ENCODE measurements at places on chromosomes 2 and 18. TPM values are rescaled to one million over a fixed set of nuclear protein-coding genes. Genes with fewer than 3 reads are reported as not detected.

DNA sequence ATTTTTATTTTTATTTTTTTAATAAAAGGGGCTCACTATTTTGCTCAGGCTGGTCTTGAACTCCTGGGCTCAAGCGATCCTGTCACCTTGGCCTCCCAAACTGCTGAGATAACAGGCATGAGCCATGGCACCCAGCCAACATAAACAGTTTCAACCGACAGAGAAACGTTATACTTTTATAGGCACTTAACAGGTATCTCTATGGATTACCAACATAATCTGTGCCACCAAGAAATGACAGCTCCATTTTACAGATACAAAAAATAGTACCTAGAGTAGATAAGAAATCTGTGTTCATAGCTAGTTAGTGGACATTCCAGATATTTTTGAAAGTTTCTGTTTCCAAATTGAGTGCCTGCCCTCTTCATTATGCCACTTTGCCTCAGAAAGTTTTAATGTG lies 1316.7 kb downstream of the LRP1B start:
- no peaks in the 10 kb centered on the region for H3K4me1 ChIP-seq
- no peak for DNase-seq
- H3K4me3 ChIP-seq, result no peak overlapping the region
- H3K27ac ChIP-seq, result no peak overlapping the region

DNA sequence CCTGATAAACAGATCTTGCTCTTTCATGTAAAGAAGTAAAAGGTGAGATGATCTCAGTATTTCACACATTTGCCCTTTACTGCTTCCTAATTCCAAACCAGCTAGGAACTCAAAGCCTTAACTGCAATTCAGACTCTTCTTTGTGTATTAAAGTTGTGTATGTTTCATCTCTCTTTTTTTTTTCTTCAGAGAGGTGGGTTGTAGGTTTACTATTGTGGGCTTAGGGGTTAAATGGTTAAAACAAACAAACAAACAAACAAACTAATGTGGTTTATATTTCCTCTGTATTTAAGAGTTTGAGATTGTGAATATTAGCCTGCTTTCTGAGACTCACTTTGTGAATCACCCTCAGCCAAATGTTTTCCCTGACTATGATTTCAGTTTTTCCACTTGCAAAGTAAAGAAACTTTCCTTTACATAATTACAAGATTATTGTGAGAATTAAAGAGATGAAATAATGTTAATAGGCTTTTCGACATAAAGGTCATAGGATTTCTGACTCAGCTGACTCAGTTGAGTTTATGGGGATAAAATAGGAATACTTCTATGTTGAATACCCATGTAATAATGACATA lies 2.8 kb downstream of the GULP1 start:
- peak overlapping the region; percentile 97 for H3K4me3 ChIP-seq
- peaks cover 8% of the 10 kb centered on the region for H3K36me3 ChIP-seq
- DNase-seq, result no peak
- H3K4me1 ChIP-seq, result peaks cover 24% of the 10 kb centered on the region

DNA sequence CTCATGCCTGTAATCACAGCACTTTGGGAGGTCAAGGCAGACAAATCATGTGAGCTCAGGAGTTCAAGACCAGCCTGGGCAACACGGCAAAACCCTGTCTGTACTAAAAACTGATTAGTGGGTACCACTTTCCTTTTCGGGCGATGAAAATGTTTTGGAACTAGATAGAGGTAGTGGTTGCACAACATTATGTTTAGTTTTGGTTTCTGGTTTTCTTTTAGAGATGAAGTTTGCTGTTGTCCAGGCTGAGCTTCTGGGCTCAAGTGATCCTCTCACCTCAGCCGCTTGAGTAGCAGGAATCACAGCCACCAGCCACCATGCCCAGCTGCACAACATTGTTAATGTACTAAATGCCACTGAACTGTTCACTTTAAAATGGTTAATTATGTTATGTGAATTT lies 27.6 kb downstream of the AAK1 start:
- H3K4me3 ChIP-seq, result no peak overlapping the region
- no peak for DNase-seq
- H3K27ac ChIP-seq, result peak overlapping the region; percentile 76
- peaks cover 12% of the 10 kb centered on the region for H3K4me1 ChIP-seq
- H3K27me3 ChIP-seq, result no peaks in the 10 kb centered on the region
- H3K36me3 ChIP-seq, result peaks cover 13% of the 10 kb centered on the region

- no peak overlapping the region for H3K4me3 ChIP-seq
- no peak for DNase-seq
- H3K27me3 ChIP-seq, result peaks cover 17% of the 10 kb centered on the region
- no peak overlapping the region for H3K27ac ChIP-seq
Observed at GRCh38 chr2:60676706-60677330, 79.2 kb upstream of the PAPOLG start.

DNA sequence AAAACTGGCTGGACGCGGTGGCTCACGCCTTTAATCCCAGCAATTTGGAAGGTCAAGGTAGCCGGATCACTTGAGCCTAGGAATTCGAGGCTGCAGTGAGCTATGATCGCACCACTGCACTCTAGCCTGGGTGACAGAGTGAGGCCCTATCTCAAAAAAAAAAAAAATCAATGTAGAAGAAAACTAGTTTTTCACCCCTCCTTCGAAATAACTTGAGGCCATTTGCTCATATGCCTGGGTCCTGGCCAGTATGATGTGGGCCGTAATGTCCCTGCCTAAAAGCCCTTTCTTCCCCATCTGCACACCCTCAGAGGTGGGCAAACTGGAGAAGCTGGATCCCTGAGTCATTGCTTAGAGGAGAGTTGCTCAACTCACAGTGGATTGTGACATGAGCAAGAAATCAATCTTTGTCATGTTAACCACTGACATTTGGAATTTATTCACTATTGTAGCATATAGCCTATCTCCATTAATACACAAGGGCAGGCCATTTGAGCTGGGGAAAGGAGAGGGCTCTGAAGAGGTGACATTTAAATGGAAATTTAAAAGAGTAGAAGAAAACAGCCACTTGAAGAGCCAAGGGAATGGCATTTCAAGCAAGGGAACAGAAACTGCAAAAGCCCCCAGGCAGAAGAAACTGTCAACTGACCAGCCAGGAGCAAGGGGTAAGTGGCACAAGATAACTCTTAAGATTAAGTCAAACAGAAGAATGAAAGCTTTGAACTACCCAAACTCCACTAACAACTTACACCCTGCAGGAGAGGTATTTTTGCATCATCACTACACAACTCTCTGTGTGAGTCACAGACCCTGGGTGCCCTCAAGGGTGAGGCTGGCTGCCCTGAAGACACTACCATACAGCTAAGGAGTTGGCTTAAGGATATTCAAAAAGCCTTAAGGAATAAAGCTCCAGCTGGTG lies 7.6 kb upstream of the METTL21A start:
- peaks cover 10% of the 10 kb centered on the region for H3K4me1 ChIP-seq
- H3K36me3 ChIP-seq, result no peaks in the 10 kb centered on the region
- H3K27me3 ChIP-seq, result no peaks in the 10 kb centered on the region
- H3K4me3 ChIP-seq, result peak overlapping the region; percentile 40

- H3K4me1 ChIP-seq, result no peaks in the 10 kb centered on the region
- H3K27me3 ChIP-seq, result no peaks in the 10 kb centered on the region
- no peak overlapping the region for H3K27ac ChIP-seq
- H3K4me3 ChIP-seq, result no peak overlapping the region
Observed at GRCh38 chr18:57925706-57926105, 118.3 kb upstream of the NEDD4L start.

The NMS gene
- not detected for total RNA-seq

GRCh38 chr2:124762388-124762787 lies 737.3 kb downstream of the CNTNAP5 start:
- H3K36me3 ChIP-seq, result no peaks in the 10 kb centered on the region
- H3K27ac ChIP-seq, result no peak overlapping the region
- no peaks in the 10 kb centered on the region for H3K27me3 ChIP-seq
- no peak overlapping the region for H3K4me3 ChIP-seq

The KCNG2 gene
- total RNA-seq, result not detected

- H3K36me3 ChIP-seq, result no peaks in the 10 kb centered on the region
- peaks cover 1% of the 10 kb centered on the region for H3K4me1 ChIP-seq
Observed at GRCh38 chr18:4405965-4406364, 49.1 kb downstream of the DLGAP1 start.

The SALL3 gene
- total RNA-seq, result 0.21 TPM

The TP53I3 gene
- 74.0 TPM for total RNA-seq
